HTR-8/SVneo (cell line): ENCODE measurements at places on chromosomes 13 and 19.
A peak's percentile ranks its signal among the peaks of the same experiment; 100 is the strongest.

- no peak for DNase-seq
Observed at GRCh38 chr13:37460166-37460565, 138.4 kb downstream of the POSTN start.

DNA sequence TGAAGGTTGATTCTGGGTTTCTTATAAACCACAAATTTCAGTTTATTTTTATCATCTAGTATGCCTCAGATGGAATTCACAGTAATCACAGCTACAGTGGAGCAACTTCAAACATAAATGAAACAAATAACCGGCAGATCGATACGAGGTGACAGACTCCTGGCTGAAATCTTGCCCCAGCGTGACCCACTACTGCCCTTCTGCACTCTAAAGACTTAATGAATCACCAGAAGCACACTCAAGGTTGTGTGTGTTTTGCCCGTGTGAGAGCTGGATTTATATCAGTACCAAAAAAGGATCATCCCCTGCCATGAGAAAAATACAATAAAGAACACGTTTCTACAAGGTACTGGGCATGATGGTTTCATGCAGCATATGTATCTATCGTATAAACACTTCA, 161.7 kb downstream of the KLF12 start:
- DNase-seq = no peak

GRCh38 chr13:111256458-111256857, 64.0 kb upstream of the TEX29 start:
- no peak for DNase-seq

DNA sequence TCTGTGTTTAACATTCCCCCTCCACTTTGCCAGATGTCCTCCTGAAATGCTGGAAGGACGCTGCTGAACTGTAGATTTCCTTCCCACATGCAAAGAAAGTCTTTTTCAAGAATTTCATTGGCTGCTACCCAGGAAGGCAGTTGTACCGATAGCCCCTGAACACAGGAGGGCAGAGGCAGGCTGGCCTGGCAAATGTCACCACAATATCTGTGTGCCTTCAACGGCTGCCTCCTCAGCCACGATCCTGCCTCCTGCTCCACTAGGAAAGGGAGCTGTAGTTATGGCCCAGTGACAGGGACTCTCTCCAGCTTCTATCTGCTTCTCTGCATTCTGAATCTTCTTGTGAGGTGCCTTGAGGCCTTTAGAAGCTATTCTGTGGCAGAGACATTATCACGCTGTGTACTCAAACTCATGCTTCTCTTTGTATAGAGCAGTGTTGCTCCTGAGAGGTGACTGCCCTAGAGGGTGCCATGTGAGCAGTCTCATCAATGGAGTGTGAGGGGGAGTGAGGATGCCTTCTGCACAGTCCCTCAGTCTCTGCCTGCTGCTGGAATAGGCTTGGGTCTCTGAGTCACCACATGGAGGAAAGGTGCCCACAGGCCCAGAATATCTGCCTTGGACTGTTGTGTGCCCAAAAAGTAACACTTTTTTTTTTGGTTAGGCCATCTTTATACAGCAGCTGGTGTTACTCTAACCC, 279.8 kb downstream of the DNAJC15 start:
- peak; percentile 17 for DNase-seq

GRCh38 chr13:31978021-31978420, 53.6 kb upstream of the FRY start:
- no peak for DNase-seq

- no peak for DNase-seq
Observed at GRCh38 chr19:30158893-30159245, 213.3 kb upstream of the ZNF536 start.

DNA sequence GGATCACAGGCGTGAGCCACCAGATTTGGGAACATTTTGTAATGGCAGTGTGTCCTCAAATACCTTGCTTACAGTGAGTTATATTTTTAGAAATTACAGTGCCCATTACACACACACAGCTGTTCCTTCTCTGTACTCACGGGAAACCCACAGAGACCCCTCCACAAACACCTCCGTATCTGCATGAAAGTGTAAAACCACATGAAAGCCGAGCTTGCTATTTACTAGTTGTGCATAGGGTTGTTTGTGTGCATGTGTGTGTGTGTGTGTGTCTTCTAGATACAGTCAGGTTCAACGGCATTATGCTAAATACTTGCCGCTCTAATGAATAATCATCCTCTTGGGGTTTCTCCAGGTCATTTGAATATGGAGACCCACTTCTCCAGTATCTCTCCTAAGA, 22.3 kb upstream of the LILRA2 start:
- DNase-seq = no peak

GRCh38 chr13:110486061-110486715, 75.3 kb downstream of the RAB20 start:
- no peak for DNase-seq

DNA sequence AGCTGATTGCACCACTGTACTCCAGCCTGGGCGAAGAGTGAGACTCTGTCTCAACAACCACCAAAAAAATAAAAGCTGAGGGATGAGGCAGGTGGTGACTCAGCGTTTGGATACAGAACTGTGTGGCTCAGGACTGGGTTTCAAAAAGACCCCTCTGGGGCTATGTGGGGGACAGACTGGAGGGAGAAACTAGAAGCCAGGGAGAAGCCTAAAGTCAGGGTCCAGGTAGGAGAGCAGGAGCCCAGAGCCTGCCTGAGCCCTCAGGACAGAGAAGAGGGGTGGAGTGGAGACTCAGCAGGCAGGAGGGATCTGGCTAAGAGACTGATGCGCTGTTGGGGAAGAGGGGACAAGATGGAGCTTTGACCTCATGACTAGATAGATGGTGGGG, 1.8 kb upstream of the CD37 start:
- DNase-seq = no peak

DNA sequence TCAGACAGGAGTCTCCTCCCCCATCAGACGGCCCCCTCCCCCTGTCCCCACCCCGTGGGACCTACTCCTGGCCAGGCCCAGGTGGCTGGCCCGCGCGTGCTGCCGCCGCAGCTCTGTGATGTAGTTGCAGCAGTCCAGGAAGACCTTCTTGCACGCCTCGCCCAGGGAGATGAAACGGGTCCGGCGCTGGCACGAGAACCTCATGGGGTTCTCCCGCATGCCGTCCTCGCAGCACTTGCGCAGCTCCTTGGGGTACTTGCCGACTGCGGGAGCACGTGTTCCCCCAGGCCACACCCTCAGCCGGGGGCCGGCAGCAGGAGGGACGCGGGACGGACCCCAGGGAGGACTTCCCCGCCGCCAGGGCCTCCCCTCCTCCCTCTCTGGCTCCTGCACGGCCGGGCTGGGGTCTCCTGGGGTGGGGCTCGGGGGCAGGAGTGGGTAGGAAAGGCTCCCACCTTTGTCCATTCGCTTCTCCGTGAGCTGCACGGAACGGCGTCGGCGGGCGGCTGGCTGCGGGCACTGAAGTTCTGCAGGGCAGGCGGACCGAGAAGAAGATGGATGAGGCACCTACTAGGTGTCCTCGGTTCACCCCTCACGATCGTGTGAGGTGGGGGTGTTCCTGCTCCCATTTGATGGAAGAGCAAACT, 13.3 kb downstream of the C3 start:
- DNase-seq = no peak
